ENCODE measurements at places on chromosomes 2 and 18.

- no peak for DNase-seq
These were observed 45.2 kb upstream of the LRRC30 start for GRCh38 chr18:7185701-7186100.

- DNase-seq = no peak
These were observed 186.0 kb downstream of the DIS3L2 start for GRCh38 chr2:232147440-232148077.

- DNase-seq = no peak
These were observed 223.8 kb downstream of the DLGAP1 start for GRCh38 chr18:4231260-4231659.

GRCh38 chr2:173557497-173557896 is 202.8 kb downstream of the CDCA7 start:
- DNase-seq = no peak

- DNase-seq = no peak
These were observed 175.7 kb downstream of the METTL4 start for GRCh38 chr18:2395427-2396161.

- no peak for DNase-seq
These were observed 192.6 kb downstream of the CD226 start for GRCh38 chr18:69755041-69755440.

- DNase-seq = no peak
These were observed 8.6 kb upstream of the AGPS start for GRCh38 chr2:177383935-177384334.

- DNase-seq = no peak
These were observed 103.0 kb downstream of the ZAP70 start for GRCh38 chr2:97816411-97816810.

- DNase-seq = peak; percentile 61
These were observed 681 bp upstream of the ROCK2 start for GRCh38 chr2:11344956-11345677.

DNA sequence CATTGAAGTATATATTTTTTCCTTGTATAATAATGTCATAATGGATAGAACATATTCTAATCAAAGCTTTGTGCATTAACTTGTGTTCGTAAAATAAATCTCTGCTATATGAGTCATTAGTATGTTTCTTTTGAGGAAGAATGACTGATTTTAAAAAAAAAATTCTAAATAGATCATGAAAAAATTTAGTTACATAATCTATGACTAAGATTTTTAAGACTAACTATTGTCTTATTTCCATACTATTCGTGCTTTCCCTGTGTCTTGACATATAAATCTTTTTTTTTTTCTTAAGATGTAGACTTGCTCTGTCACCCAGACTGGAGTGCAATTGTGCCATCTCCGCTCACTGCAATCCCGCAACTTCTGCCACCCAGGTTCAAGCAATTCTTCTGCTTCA is 226.1 kb downstream of the DSEL start:
- no peak for DNase-seq

- DNase-seq = no peak
These were observed 102.4 kb downstream of the ACKR3 start for GRCh38 chr2:236671896-236672562.

- no peak for DNase-seq
These were observed 230.7 kb downstream of the GBX2 start for GRCh38 chr2:235937526-235937925.

GRCh38 chr18:72091369-72091768 is 452.8 kb downstream of the CBLN2 start:
- DNase-seq = no peak

- peak; percentile 90 for DNase-seq
These were observed 39.3 kb downstream of the RPL31 start for GRCh38 chr2:101041413-101041812.

DNA sequence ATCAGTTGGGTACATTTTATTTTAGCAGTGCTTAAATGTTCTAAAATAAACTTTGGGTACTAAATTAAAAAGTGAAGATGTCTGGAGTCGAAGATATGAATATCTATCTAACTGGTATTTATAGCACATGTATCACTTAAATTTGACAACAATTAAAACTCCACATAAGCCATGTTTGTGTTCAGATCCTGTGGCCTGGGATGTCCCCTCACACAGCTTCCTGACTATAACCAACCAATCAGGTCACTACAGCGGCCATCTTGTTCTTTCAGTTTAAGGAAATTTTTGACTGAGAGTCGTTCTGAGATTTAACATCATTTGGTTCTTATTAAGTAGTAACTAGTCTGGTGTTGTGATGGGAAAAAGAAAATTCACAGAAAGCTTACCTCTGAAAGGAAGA is 170.7 kb upstream of the NRP2 start:
- DNase-seq = no peak

DNA sequence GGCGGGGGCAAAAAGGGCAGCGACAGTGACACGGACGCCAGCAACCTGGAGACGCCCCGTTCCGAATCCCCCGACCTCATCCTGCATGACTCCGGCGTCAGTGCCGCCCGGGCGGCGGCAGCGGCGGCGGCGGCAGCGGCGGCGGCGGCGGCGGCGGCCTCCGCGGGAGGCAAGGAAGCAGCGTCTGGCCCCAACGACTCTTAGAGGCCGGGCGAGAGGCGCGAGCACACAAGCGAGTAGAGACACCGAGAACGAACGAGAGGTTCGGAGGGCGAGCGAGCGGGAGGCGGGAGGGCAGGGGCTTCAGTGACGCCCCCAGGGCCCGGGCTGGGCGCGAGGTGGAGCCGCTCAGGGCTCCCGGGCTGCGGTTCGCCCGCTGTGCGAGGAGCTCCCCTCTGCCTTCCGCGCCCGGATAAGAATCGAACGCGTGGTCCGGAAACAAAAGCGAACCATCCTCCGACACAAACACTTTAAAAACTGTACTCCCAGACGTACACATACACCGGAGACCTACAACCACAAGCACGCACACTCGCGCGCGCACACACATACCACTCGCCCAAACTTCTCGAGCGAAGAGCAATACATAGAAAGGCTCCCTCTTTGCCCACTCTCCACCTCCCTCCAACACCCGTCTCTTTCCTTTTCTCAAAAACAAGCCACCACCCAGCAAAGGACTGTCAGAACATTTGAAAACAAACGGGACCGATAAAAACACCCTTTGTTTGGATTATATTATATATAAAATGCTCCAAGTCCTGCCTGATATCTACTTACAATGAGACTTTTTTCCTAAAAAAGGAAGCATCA is 2.8 kb downstream of the SP9 start:
- DNase-seq = no peak

DNA sequence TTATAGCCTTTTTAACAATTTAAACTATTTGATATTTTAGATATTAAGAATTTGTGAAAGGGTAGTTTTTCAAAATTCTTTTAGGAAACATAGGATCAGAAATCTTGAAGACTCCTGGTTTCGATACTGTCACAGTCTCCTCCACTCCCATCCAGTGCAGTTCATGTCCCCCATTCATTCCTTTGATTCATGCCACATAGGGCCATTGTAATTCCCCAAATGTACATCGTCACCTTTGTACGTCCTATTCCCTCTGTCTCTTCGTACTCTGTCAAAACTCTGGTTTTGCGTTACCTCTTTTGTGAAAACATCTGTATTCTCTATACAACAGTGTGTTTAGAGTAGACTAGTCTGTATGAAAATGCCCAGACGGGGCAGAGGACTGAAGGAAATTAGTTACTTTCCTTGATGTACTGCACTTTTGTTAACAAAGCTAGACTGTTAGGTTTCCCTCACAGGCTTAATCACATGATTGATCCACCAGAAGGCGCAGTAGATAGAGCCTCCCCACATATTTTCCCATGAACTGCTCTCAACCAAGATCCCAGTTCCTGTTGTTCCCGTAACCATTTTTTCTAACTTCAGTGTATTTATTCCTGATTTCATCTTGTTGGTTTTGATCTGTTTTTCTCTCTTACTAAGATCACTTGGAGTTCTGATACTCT is 2.5 kb downstream of the MRPL35 start:
- no peak for DNase-seq

GRCh38 chr18:80253236-80253635 is 5.9 kb upstream of the PARD6G start:
- DNase-seq = no peak

DNA sequence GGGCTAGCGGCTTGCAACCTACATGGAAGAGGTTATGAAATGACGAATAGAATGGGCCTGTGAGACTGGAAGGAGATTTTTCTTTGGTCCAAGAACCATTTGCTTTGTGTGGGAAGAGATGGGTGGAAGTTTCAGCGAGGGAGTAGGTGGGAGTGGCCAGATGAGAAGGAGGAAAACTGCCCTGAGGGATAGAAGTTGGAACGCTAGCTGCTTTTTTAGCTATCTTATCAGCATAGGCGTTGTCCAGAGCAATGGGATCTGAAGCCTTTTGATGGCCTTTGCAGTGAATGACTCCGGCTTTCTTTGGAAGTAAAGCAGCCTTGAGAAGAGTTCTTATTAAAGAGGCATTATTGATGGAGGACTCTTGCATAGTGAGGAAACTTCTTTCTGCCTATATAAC is 52.4 kb downstream of the SPTBN1 start:
- no peak for DNase-seq

DNA sequence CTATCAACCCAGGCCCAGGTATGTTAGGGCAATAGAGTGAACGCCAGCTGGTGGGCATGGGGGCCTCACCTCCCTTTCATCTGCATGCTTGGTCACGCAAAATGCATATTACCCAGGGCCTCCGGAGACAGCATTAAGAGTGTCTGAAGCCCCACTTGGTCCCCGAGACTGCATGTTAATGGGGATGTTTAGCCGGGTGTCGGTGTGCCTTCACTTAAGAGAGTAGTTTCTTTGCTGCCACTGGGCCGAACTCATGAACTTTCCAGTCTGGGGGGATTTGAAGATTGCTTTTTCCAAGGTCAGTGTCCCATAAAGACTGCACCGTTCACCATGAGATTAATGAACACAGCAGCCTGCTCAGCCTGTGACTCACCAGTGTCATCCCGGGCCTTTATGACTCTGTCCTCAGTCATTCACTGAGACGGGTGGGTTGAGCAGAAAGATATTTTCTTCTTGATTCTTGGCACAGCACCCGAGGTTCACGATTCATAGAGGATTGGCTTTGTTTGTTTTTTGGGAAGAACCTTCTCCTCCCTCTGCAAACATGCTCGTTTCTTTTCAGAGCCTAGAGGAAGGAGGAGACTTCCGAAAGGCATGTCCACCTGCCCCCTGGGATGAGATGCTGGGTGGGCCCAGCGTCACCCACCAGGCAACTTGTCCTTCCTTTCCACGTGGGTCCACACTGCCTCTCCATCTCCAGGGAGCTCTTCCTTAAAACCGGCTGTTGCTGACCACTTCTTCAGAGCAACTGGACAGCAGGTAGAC is 199.1 kb downstream of the GLI2 start:
- no peak for DNase-seq

DNA sequence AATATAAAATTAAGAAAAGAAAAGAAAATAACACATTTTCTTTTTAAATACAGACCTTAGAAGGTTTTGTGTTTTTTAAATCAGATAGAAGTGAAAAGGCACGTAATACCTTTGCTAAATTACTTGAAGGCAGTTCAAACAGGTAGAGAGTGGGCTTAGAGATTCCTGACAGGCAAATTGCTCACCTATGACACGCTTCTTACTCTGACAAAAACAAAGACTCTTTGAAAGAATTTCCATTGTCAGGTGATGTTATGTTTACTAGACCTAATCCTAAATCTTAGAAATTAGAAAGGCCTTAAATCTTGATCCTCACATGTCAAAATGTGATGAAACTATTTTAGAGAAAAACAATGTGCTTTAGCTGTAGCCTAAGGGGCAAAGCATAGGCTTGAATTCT is 522.9 kb downstream of the SOX11 start:
- DNase-seq = no peak

DNA sequence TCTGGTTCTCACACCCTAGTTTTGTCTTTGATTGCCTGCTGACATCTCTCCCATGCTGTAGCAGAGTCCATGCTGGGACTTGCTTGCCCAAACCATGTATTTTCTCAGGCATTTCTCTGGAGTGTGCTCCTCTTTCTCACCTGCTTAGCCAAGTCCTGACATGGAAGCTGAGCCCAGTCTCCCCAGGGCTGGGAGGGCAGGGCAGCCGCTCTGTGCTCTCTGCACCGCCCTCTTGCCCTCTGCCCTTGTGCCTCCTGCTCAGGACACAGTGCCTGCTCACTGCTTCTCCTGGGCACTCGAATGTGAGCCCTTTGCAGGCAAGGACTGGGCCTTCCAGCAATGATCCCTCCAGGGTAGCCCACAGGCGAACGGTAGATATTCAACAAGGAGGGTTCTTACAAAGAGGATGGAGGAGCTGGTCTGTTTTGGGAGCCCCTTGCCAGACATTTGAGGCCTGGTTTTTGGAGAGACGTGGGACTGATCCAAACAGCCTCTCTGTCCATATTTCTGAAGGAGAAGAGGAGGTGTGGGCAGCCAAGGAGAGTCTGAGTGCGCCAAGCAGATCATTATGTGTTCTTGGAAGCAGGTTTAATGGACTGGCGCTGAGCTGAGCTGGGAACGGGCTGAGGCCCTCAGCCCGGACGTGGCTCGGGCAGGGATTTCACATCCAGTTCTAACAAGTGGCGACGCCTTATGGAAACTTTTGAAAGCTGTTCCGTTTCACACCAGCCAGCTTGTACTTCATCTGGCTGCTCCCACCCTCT is 4.0 kb downstream of the SLC14A2 start:
- no peak for DNase-seq
